ENCODE measurements at places on chromosomes 2 and 18.
A peak's percentile ranks its signal among the peaks of the same experiment; 100 is the strongest.

- peak; percentile 50 for DNase-seq
Observed at GRCh38 chr2:46973673-46974072, 58.1 kb upstream of the MCFD2 start.

GRCh38 chr2:201411421-201411820 is 39.8 kb downstream of the TRAK2 start:
- no peak for DNase-seq

DNA sequence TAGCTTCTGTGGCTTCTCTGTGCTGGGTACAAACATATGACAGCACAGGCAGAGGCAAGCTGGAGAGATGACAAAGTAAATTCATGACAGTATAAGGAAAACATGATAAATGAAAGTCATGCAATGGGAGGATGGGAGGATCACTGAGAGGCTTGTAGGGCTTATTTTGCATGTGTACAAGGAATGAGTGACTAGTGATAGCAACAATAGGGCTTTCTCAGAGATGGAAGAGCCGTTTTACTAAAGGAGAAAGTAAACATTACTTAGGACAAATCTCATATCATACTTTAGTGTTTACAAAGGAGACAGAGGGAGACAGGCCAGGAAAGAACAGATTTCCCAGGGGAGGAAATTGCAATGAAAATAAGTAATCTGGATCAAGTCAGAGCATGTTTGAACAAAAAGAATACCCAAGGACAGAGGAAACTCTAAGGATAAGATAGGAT is 82.5 kb upstream of the RBMS1 start:
- DNase-seq, result no peak

GRCh38 chr2:24749069-24749691 is 44.0 kb downstream of the PTRHD1 start:
- no peak for DNase-seq

GRCh38 chr2:138201286-138201685 is 237.0 kb downstream of the HNMT start:
- no peak for DNase-seq

DNA sequence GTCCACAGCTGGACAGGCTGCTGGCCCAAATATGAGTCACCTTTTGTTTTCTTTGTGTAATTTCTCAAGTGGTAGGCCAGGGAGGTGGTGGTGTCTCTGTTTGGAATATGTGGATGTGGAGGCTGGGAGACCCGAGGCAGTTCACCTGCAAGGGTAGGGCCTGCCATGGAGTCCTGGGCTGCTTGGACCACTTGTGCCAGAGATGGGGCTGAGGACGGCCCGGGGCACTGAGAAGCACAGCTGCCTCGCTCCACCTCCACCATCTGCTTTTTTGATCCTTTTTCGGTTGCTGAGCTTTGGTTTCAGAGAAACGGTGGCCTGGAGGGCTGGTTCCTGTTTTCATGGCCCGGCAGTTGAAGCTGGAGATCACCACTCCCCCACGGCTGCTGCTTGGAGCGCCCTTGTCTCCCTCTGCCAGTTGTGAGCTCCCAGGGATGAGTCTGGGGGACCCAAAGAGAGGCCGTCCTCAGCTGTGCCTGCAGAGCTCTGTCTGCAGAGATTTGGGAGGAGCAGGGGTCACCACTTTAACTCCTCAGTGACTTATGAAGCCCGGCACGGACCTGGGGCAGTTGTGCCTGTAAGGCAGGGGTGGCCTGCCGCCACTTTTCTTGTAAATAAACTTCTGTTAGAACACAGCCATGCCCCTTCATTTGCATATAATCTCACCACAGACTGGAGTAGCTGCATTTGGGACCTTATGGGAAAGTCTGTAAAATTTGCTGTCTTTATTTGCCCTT is 67.6 kb upstream of the MCFD2 start:
- DNase-seq, result no peak

DNA sequence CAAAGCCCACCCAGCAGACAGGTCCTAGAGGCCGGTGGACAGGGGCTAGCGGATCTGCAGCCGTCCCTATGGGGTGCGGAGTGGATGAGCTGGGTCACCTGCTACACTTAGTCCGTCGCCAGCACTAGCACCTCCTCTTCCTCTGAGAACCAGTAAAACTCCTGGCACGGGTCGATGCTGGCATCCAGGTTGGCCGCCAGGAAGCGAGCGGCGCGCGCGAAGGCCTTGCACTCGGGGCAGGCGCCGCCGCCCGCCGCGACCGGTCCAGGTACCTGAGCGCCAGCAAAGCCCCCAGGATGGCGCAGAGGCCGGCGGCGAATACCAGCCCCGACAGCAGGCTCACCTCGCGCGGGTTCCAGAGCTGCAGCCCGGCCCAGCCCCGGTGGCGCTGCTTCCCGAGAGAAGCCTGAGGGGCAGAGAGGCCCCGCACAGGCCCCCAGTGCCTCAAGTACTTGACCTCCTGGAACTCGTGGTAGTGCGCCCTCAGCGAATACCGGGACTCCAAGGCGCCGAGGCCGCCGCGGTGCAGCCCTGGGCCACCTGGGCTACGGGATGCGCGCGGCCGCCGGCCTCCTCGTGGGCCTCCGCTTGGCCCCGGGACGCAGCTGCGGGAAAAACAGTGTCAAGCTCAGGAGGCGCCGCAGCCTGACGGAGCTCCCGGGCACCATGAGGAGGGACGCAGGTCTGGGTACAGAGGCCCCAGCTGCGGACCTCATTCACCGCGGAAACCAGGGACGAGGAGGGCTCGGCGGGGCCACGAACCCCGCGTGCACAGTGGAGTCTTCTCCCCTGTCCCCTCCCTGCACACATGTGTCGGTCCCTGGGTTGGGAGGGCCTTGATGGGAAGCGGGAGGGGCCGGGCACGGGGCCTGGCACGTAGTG is 27.5 kb upstream of the ALPP start:
- DNase-seq, result no peak

GRCh38 chr18:77065221-77065981 is 67.2 kb downstream of the MBP start:
- no peak for DNase-seq

- no peak for DNase-seq
Observed at GRCh38 chr2:56713161-56713676, 529.4 kb downstream of the CCDC85A start.

DNA sequence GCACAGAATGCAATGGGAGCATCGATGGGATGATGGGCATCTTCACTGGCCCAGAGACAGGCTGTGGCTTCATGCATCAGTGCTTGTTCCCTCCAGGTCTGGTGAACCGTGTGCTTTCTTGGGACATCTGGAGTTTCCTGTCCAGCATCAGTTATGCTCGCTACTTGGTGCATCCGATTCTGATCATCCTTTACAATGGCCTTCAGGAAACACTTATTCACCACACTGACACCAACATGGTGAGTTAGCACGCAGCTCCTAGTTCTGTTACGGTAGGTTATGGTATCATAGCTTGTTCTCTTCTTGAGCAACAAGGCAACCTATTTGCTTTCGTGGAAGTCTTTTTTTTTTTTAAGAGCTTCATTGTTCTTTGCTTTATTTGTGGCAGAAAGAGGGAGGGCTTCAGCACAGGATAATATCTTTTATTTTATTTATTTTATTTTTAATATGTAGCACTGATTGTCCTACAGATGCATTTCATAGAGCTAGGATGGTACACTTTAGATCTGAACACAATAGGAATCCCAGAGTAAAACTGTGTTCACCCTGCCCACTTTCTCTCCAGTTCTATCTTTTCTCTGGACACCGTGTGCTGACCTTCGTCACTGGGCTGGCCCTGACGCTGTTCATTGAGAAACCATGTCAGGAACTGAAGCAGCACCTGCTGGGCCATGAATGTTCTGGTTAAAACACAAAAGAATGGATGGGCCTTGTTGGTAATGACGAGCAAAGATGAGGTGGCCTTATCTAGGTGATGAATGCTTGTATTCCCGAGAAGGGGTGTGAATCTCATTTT is 71.2 kb upstream of the SEC11C start:
- no peak for DNase-seq

DNA sequence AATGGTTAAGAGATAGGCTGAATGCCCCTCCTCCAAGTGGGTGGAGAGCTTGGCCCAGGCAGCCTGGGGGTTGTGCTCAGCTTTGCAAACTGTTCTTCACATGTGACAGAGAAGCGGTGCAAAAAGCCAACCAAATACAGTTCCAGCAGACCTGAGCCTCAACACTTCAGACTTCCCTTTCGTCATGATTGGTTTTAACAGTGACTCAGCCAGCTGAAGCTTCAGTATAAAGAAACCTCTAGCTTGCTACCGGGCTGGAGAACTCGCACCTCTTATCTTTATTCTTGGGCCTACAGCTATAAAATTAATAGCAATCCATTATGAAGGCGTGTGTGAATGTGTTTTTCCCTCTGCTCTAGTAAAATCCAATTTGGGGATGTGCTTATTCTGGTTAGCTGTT is 20.0 kb downstream of the SETBP1 start:
- DNase-seq, result peak; percentile 57

DNA sequence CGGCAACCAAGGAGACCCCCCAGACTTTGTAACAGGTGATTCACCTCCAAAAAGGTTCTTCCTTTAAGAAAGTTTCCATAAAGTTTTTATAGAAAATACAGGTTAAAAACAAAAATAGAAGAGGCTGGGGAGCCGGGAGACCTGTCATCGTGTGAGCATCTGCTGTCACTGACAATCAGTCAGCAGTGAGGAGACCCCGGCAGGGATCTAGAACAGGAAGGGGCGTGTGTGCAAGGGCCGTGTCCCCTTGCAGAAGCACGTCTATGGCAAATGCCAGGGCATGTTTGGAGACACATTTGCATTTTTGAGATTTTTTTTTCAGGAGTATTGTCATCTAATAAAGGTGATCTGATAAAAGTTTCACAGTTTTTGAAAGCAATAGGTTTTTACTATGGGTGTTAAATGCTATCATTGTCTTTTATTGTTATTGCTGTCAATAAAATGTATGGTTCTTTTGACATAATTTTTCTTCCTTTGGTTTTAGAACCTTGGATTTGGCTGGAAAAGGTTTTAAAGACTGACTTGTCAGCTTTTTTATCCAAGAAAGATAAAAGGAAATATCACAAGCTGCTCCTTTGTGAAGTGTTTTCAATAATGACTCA is 52.1 kb downstream of the MTCL1 start:
- DNase-seq, result no peak

DNA sequence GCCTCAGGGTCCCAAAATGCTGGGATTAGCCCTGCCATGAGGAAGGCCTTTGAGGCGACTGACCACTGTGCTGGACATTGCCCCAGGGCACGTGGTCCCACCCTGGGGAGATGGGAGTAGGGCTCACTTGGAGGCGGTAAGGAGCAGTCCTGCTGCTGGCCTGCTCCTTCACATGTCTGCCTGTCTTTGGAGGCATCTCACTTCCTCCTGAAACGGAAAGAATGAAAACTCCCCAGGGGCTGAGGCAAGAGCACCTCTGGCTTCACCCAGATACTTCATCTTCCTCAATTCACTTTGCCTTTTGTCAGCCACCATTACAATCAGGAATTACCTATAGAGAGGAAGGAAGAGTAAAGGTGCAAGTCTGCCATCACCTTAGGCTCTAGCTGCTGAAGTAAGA is 59.9 kb upstream of the GATA6 start:
- DNase-seq, result no peak

- DNase-seq, result no peak
Observed at GRCh38 chr2:228329282-228329681, 147.8 kb upstream of the SPHKAP start.

DNA sequence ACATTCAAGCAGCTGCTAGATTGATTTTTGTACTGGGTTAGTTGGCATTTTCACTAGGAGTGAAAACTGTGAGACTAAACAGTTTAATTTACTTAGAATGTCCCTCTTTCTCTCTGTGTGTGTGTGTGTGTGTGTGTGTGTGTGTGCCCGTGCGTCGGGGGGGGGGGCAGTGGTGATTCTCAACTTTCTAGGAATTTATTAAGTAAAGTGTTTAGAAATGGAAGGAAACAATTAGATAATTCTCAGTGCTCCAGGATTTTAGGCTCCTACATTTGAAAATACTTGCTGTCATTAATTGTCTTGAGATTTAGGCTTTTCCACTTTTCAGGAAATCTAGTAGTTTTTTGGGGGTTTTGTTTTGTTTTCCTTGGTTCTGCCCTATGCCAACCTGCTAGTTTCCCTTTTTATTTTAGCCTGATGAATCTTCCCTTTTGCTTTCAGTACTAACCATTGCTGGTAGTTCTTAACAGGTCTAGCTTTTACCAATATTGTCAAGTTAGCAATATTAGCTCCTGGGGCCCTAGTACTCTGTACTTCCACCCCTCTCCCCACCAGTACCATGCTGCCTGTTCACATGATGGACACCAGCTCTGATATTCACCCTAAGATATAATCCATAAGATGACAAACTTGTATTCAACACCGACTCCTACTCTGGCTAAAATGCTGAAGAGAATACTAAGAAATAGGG is 4.9 kb downstream of the EPAS1 start:
- no peak for DNase-seq

GRCh38 chr2:70775141-70775540 is 7.1 kb upstream of the ADD2 start:
- no peak for DNase-seq
